ENCODE measurements at places on chromosomes 2 and 18.

DNA sequence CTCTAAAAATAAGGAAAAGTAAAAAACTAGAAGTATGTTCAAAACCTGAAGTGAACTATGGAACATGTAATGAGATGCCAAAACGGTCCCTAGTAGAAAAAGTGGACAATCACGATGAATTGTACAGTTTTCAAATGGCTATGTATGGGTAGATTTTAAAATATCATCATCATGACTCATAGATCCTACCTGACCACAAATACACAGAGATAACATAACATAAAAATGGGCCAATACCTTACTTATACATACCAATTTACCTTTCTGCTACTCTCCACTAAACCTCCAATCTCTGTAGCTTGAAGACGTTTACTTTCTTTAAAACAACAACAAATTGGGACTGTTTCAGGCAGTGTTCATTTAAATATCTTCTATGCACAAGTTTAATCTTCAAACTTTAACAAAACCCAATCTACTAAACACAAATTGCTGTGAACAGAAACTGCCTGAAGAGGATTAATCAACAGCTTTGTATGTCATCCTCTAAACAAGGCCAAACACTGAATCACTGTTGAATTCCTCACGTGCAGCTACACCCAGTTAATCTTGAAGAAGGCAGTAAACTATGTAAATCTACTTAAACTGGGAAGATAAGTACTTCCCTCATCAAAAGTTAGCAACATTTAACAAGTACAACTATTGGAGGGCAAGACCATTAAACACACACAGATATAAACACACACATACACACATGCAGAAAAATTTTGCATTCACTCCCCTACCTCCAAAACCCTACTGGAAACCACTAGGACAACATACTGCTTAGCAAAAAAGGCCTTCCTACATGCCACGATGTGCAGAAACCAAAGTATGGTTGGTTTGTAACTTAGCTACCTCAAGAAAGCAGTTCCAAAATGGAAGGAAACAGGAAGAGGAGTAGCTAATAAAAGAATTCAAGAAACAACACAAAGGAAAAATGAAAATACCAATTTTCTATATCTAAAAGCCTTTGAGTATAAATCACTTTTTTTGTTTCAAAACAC lies 90.3 kb downstream of the RBMS1 start:
- no peak for DNase-seq

DNA sequence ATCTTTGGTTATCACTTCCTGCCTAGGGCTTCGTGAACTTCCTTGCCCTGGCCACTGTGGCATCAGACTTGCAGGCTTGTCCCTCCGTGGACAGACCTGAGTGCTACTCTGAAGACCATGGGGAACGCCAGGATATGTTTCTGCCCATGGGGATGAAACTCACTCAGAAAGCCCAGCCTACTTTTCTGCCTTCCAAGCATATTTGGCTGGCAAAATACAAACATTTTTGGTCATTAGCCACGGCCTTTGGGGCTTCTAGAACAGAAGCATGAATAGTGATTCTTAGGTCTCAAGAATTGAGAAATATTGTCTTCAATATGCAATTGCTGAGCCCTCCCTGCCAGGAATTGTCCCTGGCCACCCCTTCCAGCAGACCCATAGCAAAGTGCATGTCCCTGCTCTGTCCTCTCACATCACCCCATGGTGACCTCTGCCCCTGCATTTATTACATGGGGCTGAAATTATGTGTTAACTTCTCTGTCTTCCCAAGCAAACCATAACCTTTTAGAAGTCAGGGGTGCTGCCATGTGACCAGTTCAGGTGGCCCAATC lies 152.4 kb downstream of the OSR1 start:
- DNase-seq: no peak

DNA sequence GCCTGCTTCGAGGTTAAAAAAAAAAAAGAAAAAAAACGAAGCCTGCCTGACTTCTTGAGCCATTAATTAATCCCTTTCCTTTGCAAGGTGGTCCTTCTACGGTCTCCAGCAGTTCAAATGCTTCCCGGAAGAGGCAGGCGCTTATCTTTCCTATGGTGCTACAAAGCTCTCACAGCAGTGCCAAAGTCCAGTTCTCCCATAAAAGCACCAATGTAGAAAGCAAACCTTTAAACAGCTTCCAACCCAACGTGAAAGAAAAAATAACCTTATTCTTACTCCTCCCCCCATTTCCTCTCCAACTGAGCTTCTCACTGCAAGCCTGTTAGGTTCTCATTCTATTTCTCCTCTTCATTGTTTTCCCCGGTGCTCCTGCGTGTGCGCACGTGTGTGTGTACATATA lies 317.4 kb upstream of the SOX11 start:
- DNase-seq: no peak

DNA sequence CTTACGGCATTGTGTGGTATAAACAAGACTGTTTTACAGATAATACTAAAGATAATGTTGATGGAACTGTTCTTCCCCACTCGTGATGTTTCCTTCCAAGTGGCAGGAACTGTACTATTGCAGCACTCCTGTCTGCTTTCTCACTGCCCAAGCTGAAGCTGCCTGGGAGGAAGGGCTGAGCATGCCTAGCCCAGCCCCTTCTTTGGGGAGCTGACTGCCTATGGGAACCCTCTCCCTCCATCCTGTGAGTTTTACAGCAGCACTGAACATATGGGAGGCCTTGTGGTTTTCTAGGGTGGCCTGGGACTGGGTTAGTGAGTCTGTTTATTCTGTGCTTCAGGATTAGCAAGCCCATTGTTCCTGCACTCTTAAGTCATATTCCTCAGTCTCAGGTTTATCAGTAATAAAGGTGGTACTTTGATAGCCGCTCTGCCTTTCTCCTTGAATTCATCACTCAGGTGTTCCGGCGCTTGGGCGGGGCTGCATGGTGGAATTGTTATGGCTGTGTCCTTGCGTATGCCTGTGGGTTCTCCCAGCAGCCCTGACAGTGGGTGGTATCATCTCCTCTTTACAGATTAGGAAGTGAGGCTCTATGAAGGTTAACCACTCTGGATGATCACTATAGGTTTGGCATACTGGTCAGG lies 379.7 kb downstream of the PTPRM start:
- no peak for DNase-seq

- no peak for DNase-seq
Measured at GRCh38 chr2:66753660-66754059, 318.7 kb downstream of the MEIS1 start.

DNA sequence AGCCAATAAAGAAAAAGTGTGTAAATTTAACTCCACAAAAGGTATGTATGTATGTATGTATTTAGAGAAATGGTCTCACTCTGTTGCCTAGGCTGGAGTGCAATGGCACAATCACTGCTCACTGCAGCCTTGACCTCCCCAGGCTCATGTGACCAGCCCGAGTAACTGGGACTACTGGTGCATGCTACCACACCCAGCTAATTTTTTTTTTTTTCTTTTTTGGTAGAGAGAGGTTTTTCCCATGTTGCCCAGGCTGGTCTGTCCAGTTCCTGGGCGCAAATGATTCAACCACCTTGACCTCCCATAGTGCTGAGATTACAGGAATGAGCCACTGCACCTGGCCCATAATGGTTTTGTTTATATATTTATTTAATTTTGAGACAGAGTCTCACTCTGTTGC lies 67.1 kb downstream of the CERKL start:
- DNase-seq: no peak
